BJ (cell line): ENCODE measurements at places on chromosomes 12 and 14.

DNA sequence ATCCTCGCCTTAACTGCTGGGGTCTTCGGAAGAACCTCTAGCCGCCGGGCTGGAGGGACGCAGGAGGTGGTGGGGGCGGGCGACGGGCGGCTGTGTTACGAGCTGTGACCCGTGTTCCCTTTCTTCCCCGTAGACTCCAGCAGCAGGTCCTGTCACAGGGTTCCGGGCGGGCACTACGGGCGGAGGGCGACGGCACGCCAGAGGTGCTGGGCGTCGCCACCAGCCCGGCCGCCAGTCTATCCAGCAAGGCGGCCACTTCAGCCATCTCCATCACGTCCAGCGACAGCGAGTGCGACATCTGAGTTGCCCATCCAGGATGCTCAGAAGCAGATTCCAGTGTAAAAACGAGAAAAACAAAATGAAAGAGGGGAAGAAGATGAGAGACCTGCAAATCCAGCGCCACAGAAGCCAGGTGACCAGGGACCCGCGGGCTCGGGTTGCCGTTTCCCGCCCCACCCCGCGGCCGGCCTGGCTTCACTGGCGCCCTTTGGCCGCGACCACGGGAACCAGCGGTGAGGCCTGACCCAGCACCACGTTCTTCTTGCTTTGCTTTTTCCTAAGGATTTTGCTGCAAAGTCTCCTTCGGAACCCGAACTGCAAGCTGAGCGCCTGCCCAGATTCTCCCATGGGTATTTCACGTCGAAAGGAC lies 2.1 kb downstream of the SIX6 start:
- DNase-seq = no peak

GRCh38 chr14:26897196-26897595 lies 299.4 kb upstream of the NOVA1 start:
- no peak for DNase-seq

DNA sequence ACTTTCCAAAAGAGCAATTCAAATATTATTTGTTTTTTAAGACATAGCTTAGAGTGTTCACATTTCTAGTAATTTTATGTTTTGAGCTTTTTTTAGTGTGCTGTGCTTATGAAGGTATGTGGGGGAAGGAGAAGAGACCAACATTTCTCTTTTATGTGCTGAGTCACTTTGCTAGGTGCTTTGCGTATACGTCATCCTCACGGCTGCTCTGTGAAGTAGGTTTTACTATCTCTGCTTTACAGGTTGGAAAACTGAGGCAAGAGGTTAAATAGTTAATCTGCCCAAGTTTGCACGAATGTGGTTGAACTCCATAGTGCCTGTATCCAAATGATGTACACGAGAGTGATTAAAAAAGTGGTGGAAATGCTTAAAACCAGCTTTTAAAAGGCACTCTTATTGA lies 75.9 kb downstream of the AEBP2 start:
- DNase-seq = no peak

- DNase-seq = no peak
Observed at GRCh38 chr12:56676851-56677580, 11.1 kb downstream of the PTGES3 start.

DNA sequence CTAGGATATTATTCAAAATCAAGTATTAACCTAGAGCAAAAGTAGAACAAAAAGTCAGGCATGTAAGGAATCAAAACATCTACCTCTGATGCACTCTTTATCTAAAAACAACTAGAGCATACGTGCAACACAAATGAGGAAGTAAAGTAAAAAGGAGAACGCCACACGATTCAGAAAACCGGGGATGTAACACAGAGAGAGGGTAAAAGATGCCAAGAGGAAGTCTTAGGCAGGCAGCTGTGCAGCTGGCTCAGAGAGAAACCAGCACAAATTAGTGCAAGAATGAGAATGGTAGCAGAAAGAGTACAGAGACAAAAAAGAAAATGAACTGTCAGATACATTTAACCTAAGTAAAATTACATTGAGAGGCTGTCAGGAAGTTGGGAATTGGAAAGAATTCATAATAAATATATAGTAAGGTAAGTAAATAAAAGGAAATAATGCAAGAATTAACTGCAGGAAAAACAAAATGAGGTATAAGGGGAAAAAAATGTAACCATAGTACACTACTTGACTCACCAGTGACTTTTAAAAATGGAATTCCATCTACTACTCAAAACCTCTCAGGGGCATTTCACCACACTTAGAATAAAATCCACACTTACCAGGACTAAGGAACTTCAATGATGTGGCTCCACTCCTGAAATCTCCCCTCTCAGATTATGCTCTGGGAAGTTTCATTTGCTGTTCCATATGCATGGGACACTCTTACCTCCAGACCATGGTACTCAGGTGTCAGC lies 17.1 kb downstream of the BCAT1 start:
- DNase-seq = no peak

DNA sequence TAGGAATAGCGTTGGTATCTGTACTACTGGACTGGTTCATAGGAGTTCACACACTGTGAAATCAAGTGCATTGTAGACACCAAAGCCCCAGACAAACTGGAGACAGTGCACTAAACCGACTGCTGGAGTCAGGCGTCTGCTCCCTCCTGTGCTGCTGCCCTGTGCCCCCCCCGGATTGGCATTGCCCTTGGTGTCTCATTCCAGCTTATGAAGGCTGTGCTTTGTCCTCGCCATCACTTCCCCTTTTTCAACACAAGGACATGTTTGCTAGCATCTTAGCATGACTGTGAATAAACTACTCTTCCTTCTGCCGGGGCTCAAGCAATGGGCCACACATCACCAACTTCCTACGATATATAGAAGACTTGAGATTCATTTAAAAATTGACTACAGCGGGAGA lies 84.0 kb downstream of the TMCC3 start:
- DNase-seq = no peak

- DNase-seq = no peak
Observed at GRCh38 chr14:62138593-62138992, 376.4 kb downstream of the SNAPC1 start.

GRCh38 chr14:97080991-97081390 lies 283.8 kb downstream of the VRK1 start:
- DNase-seq = no peak

- peak; percentile 3 for DNase-seq
Observed at GRCh38 chr14:32908196-32909084, 30.2 kb upstream of the NPAS3 start.

- DNase-seq = no peak
Observed at GRCh38 chr12:108823804-108824203, 33.6 kb downstream of the SSH1 start.

- no peak for DNase-seq
Observed at GRCh38 chr12:92338671-92339070, 193.0 kb upstream of the BTG1 start.

DNA sequence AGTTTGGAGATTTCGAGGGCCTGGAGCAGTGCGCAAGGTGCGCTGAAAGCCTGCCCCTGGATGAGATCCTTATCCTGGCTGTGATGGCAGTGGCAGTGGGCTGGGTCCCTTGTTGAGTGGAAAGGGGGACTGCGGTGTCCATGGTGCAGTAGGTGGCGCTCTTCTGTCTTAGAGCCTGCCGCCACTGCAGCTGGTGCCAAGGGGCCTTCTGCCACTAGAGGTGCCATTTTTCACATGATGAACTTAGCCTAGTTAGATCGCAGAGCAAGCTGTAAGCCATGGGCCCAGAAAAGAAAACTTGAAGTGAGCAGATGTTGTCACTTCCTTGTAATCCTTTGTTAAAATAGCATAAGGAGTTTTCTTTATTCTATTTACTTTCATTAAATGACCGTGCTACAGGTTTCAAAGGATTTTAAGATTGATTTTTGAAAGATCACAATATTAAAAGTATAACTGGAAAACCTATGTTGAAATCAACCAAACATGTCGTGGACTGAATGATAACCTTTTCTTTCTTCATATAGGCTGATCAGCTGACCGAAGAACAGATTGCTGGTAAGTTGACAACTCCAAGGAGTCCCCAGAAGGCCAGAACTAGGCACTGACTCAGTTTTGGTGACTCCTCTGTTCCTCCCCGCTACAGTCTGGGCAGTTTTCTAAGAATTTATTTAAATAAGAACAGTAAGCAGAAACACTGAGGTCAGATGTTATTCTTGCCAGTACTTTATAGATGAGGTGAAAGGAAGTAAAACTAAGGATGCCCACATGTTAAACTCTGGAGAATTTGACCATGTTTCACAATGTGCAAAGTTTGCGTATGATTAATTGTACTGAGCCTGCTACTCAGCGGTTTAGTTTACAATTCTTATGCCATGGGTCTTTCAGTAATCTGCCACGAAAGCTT lies 3.0 kb downstream of the CALM1 start:
- no peak for DNase-seq

GRCh38 chr12:92762773-92763172 lies 60.0 kb downstream of the PLEKHG7 start:
- no peak for DNase-seq
